Urinary bladder (tissue), 4 donors: ENCODE measurements at places on chromosomes 1 and 21.

- DNase-seq: no peak
These were observed 11.5 kb upstream of the HCRTR1 start for GRCh38 chr1:31605908-31606427.

DNA sequence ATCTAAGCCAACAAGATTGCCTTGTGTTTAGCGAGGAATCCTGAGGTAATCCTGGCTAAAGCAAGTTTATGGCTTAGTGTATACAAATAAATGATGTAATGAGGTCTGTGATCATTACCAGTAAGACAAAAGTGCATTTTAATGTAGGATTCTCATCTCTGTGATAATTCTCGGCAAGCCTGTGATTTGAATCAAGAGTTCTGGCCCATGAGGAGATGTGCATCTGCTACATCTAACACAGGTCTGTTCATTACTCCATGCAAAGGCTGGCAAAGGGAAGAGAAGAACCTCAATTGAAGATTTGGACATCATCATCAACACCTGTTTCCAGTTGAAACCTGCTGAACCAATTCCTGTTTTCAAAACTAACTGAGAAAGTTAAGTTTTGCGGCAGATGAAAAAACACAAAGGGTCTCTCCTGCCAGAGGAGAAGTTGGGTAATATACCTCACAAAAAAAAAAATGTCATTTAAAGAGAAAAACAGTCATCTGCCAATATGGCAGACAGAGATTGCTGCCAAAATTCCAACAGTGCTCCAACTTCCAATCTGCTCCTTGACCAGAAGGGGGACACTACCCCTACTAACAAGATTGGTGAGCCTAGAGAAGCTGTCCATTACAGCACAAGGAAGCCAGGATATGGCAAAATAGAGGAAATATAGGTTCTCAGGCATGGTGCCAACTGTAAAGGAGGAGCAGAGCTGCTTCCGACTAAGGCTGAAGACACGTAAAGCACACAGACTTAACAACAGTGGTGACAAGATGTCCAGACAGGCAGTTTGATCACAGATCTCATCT is 453.7 kb downstream of the TTLL7 start:
- no peak for DNase-seq

DNA sequence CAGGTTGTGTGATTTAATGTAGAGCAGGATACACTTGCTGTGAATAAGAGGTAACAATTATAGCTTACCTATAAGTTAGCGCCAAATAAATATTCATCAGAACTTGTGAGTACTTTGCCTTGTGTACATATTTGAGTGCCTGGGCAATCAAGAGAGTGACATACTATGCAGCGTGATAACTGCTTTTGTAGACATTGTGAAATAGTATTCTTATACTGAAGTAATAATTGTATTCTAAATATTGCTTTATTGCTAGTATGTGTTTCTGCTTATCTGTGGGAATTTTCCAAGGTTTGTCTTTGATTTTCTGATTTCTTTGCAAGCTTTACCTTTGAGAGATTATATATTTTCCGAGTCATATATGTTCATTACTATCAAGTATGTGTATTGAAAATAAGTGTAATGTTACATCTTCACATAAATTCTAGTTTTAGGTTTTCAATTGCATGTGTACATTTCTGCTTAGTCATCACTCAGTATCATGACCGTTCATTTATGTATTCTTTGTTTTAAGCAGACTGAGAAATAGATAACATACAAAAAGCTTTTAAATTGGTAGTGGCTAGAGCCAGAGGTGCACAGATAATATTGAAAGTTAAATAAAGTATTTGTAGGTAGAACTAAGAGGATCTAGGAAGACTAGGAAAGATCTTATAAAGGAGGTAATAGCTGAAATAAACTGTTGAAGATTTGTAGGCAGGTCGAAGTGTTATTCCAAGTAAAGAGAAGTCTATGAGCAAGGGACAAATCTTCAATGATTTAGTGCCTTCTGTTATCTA is 19.5 kb downstream of the USP25 start:
- DNase-seq: no peak

GRCh38 chr1:185238447-185238846 is 78.6 kb downstream of the IVNS1ABP start:
- no peak for DNase-seq

- DNase-seq: no peak
These were observed 197.8 kb downstream of the MATN1 start for GRCh38 chr1:30525631-30525970.

GRCh38 chr1:14724246-14724645 is 125.8 kb downstream of the KAZN start:
- DNase-seq: no peak

GRCh38 chr1:152220166-152221163 is 3.5 kb downstream of the HRNR start:
- DNase-seq: no peak

DNA sequence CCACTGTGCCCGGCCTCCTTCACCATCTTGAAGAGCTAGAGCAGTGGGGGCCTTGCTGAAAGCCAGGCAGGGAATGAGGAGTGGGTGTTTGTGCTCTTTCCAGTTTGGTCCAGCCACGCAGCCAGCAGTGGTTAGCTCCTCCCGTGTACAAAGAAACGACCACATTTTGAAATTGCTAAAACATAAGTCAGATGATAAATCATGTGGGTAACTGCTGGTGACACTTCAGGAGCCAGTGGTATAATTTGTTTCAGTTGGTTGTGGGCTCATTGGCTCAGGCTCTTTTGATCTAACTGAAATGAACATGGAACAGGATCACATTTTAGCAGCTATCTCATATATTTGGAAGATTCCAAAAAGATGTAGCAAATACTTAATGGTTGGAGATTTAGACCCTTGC is 87.6 kb downstream of the MTR start:
- no peak for DNase-seq

DNA sequence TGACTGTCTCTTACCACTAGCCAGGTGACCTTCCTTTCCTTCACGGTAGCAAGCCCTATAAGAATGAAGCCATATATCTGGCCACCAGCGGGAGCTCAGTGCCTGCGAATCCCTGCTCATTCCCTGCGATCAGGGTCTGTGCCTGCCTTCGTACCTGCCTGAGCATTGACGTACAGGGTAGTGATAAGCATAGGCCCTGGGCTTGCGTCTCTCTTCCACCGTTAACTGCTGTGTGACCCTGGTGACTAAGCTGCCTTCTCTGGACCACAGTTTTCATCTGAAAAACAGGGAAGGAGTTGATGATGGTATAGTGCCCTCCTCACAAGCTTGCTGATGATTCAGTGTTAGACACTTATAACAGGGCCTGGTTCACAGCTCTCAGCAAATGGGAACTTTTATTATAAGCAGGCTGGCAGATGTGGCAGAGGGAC is 4.1 kb downstream of the ZC3H12A start:
- no peak for DNase-seq

GRCh38 chr21:15645830-15646229 is 84.0 kb upstream of the USP25 start:
- DNase-seq: no peak

- no peak for DNase-seq
These were observed 12.2 kb upstream of the CLSTN1 start for GRCh38 chr1:9835758-9836631.

GRCh38 chr1:33454646-33455282 is 17.7 kb upstream of the ZSCAN20 start:
- no peak for DNase-seq

DNA sequence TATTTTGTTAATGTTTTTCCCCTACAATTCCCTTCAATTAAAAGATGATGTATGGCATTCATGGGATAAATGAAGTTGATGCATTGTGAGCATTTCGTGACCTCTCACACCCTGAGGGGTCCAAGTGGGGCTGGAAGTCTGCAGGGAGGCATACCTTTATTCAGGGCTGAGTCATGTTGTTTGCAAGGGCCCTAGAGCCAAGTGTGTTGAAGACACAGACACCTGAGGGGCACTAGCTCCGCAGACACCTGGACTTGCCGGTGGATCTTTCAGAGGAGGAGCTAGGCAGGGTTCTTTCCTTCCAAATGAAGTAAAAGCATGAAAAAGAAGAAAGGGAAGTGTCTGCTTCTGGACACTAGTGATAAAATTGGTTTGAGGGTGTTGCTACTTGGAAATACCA is 57.0 kb upstream of the RGS7 start:
- no peak for DNase-seq

DNA sequence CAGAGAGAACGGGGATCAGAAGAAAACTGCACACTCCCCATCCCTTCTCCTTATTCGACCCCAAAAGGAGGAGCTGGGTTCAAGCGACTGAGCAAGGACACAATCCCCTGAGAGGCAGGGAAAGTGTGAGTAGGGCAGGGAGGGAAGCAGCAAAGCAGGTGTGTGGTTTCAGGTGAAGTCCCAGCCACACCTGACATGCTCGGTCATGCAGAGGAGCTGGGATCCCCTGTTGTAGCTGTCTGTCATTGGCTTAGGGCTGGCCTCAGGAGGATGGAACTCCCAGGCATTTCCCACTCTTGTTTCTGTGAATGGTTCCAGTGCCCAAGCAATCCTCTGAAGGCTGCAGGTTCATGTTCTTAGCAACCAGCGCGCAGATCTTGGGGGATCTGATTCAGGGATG is 150.7 kb downstream of the DSCAM start:
- DNase-seq: no peak

- DNase-seq: no peak
These were observed 197.4 kb downstream of the RRAGC start for GRCh38 chr1:38662126-38662525.

DNA sequence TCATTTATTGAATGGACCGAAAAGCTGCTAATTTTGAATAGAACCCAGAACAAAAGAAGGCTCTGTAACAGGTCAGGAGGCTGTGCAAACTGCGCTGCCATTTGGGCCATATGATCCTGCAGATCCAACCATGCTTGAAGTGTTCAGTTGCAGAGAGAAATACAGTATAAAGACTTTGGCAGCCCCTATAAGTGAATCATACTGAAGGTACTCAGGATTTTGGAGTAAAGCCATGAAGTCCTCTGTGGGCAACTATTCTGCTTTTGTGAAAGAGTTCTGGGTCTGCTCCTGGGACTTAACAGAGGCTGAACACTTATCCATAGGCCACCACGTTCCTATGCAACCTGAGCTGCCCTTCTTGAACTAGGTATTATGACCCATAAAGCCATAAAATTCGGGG is 1613.6 kb upstream of the PRMT6 start:
- DNase-seq: no peak

- no peak for DNase-seq
These were observed 134.0 kb downstream of the HIVEP3 start for GRCh38 chr1:41784531-41785274.
